ENCODE measurements at places on chromosomes 2 and 18.

- DNase-seq = no peak
Measured at GRCh38 chr18:35750929-35751328, 169.4 kb downstream of the GALNT1 start.

- no peak for DNase-seq
Measured at GRCh38 chr2:3186766-3187165, 190.9 kb downstream of the EIPR1 start.

DNA sequence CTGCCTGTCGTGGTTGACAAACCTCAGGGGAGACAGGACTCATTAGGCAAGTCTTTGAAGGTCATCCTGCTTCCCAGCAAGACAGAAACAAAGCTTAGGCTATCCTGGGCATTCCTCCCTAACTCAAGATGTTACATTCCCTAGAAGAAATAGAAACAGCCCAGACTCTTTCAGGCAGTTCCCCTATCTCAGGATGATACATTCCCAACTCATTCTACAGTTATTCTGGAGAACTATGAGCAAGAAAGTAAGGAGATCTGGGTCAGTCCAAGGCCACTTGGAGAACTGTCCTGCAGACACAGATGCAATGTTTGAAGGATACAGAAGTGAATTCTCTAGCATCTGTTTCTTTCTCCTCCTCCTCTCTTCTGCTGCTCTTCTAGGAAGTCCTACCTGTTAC, 220.1 kb upstream of the NCKAP5 start:
- DNase-seq = no peak

DNA sequence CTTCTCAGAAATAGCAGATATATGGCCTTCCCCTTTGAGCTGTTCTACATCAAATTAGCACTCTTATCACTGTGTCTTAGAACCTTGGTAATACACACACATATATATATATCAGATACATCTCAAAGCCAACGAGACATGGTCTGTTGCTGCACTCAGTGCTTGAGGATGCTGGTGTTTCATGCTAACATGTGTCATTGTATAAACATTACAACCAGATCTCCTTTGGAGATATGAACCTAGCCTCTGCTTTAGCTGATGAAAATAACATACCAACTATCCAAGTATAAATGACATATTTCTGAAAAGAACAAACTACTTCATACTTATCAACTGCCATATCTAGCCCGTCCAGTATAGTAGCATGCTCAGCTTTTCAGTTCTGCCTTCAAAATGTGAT, 226.7 kb upstream of the HNRNPA3 start:
- DNase-seq = no peak

DNA sequence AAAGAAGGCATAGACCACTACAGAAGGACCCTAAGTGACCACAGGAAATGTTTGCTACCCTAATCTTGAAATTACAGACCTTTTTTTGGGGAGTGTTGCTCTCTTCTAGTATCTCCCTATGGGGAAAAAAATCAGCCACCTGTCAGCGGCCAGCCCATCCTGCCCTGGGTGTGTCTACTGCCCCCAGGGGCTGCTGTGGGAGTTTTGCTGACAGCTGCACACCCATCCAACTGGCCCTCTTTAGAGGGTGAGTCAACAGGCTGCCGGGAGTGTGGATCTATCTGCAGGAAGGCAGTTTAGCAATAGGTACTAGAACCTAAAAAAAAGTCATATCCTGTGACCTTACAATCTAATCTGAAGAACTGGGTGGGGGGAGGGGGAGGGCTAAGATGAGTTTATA, 796 bp upstream of the DYSF start:
- DNase-seq = peak; percentile 31

DNA sequence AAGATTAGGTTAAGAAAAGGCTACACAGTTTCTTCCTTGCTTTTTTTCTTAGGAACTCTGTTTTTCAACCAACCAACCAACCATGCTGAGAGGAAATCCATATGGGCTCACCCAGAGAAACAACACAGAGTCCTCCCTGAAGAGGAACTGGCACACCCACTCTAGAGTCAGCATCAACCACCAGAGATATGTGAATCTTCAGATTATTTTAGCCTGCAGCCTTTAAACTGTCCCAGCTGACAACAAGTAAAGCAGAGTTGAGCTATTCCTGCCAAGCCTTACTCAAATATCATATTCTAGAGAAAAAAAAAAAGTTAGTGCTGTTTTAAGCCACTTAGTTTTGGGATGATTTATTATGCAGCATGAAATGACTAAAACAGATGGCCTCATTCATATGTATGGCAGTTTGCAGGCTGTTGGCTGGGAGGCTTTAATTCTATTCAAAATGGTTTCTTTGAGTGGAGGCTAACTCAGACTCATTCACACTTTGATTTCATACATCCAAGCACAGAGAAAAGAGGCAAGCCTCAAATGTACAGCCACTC, 1637.7 kb upstream of the LRRTM1 start:
- no peak for DNase-seq

DNA sequence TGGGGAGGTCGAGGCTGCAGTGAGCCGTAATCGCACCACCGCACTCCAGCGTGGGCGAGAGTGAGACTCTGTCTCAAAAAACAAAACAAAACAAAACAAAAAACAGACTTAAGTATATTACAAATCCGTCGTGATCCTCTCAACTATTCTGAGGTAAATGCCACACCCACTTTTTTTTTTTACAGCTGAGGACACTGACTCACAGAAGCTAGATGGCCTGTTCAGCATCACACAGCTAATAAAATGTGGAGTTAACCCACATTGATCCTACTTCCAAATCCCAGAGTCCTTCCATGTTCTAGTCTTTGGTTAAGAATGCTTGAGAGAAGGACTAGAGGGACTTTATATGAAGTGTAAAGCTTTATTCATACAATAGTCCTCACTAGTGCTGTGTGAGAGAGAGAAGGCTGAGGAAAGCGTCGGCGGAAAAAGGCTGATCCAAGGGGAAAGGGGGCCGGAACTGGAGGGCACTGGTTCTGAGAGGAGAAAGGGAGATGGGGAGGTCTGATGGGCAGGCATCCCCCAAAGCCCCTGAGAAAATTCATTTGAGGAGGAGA, 627 bp downstream of the RNF25 start:
- peak; percentile 2 for DNase-seq
